Stimulated activated effector memory CD8-positive, alpha-beta T cell treated with anti-CD3 and anti-CD28 coated beads, Interleukin-12 subunit alpha, Interleukin-12 subunit beta, amount 100 ng/mL, for 72 hours (primary cell): ENCODE measurements at places on chromosomes 3 and 15.

GRCh38 chr3:30357897-30358296, 248.5 kb upstream of the TGFBR2 start:
- DNase-seq = no peak

- DNase-seq = no peak
Observed at GRCh38 chr3:117052395-117052794, 342.8 kb downstream of the TUSC7 start.

GRCh38 chr3:23888617-23889228, 28.1 kb downstream of the NKIRAS1 start:
- DNase-seq = no peak

- no peak for DNase-seq
Observed at GRCh38 chr3:43624619-43625305, 3.0 kb upstream of the ANO10 start.

- no peak for DNase-seq
Observed at GRCh38 chr3:190180268-190180667, 59.6 kb upstream of the P3H2 start.
